HFFc6 (cell line): ENCODE measurements at places on chromosomes 16 and 17.

- peak; percentile 56 for DNase-seq
These were observed 3.9 kb upstream of the SETD1A start for GRCh38 chr16:30953511-30954124.

DNA sequence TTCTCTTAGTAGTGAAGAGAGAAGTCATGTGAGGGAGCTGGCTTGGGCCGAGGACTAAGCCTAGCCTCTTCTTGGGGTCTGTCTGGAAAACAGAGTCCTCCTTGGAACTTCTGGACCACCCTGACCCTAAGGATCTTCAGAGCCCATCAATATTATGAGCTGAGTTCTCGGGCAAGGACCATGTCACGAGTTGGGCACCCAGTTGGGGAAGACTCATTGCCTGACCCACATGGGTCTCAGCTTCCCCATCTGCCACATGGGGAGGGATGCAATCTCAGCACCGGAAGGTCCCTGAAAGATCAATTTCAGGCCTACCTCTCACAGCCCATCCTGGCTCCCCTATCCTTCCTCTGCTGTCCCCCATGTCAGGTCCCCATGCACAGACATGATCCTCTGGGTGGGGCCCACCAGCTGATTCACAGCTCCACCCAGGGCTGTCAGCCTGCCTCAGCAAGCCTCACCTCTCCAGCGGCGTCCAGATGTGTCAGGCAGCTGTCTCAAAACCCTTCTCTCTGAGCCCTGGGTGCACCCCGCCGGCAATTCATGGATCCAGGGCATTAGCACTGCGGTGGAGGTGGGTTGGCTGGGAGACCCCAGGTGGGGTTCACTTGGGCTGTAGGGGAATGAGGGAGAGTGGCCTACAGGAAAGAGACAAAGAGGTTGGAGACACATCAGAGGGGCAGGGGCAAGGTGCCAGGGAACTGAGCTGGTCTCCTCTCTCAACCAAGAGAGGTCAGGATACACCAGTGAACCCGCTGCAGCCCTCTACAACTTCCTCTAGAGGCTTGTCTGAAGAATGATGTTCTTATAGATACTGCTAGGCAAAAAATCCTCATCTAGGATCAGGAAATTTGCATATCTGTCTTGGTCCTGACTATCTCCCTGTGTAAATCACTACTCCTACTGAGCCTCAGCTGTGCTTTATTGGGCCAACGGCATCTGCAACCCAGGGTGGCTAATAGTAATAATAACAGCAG is 1.8 kb downstream of the NLRP1 start:
- no peak for DNase-seq

- DNase-seq = no peak
These were observed 12.7 kb upstream of the ZG16 start for GRCh38 chr16:29765167-29766032.

GRCh38 chr17:49523706-49524472 is 28.8 kb downstream of the NGFR start:
- DNase-seq = no peak

GRCh38 chr16:55900616-55901393 is 25.6 kb upstream of the CES5A start:
- no peak for DNase-seq

DNA sequence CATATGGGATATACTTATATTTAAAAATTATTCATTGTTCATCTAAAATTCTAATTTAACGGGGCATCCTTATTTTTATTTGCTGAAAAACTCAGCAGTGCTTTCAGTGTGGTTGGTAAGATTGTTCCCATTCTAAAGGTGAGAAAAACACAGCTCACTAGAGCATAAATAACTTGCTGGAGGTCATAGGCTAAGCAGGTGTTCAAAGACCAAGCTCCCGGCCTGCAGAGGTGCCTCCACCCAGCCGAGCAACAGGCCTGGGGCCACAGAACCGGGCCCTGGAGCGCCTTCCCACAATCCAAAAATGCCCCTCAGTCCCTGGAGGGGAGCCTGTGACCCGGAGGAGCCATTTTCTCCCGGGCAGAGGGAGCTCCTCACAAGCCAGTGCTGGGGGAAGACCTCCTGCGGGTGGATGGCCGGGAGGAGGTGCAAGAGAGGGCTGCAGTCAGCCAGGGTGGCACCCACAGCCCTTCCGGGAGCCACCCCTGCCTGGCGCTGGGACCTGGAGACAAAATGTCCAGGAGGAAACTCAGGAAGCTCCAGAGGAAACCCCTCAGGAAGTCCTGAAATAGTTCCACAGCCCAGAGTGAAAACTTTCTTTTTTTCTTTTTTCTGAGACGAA is 14.7 kb downstream of the ABR start:
- no peak for DNase-seq

DNA sequence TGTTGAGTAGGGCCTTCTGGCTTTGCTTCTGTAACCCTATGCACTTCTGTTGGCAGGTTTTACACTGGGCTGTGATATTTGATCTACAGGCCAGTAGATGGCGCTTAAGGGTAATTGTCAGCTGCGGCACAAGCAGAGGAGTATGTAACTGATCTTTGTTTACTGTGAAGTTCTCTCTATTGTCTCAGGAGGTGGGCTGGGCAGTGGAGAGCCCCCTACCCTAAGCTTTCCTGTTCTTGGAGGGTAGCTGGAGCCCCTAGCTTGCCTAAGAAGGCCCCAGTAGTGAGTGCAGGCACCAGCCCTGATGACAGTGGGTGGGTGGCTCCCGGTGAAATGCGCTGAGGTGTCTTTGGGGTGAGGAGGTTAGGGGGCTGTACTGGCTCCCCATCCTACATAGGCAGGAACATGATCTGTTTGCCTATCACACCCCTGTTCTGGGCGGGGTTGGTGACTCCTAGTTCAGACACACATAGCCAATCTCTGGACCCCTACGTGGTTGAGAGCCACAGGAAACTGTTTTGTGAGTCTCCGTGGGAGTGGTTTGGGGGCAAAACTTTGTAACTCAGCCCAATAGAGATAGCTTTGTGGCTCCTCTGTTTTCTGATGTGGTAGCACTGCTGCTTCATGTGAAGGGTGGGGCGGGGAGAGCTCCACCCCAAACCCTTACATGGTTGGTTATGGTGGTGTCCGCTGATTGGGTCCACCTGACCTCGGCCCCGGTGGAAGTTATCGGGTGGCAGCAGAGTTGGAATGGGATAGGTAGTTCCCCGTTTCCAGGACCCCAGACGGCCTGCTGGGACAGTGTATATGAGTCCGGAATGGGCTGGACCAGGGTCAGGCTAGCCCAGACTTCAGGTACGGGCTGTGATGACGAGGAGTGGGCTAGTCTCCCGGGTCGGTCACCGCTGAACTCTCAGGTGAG is 60.4 kb downstream of the SLFN11 start:
- DNase-seq = peak; percentile 53

GRCh38 chr17:40551879-40552768 is 13.1 kb downstream of the CCR7 start:
- DNase-seq = peak; percentile 97

- no peak for DNase-seq
These were observed 6.0 kb downstream of the SNN start for GRCh38 chr16:11674001-11674817.
